ENCODE measurements at places on chromosomes 1 and 21.

GRCh38 chr1:157965584-157965983 lies 27.9 kb upstream of the KIRREL1 start:
- DNase-seq = no peak

GRCh38 chr1:51768971-51769588 lies 109.4 kb downstream of the NRDC start:
- DNase-seq = peak; percentile 15

DNA sequence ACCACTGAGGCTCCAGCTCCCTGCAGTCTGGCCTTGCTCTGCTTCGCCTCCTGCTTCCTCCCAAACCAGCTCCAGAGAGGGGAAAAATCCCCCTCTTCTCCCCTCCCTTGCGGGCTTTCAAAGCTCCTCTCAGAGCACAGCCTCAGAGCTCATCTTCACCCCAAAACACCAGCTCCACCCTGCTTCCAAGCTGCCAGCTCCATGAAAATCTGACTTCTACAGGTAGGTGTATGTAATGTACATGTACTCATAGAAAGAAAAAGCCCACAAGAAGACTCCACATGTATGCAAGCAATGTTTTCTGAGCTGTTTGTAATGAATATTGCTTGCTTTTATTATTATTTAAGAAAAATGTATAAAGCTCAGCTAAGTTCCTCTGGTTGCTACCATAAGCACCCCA lies 8.4 kb downstream of the SLC41A1 start:
- no peak for DNase-seq

DNA sequence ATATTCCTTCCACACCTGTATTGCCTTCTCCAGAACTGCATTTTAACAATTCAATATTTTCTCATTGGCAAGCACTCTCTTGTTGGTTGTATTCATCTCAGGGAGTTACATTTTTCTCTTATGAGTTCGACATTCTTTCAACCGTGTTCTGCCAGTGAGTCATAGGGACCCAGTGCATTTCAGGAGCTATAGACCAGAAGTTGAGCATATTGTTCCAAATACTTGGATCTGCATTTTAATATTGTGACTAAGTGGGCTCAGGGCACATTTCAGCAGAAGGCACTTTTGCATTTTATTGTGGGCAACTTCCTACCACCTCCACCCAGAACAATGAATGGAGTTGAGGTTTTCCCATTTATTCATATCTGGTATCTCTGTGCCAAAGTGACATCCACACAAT lies 132.8 kb downstream of the TNFSF18 start:
- no peak for DNase-seq

DNA sequence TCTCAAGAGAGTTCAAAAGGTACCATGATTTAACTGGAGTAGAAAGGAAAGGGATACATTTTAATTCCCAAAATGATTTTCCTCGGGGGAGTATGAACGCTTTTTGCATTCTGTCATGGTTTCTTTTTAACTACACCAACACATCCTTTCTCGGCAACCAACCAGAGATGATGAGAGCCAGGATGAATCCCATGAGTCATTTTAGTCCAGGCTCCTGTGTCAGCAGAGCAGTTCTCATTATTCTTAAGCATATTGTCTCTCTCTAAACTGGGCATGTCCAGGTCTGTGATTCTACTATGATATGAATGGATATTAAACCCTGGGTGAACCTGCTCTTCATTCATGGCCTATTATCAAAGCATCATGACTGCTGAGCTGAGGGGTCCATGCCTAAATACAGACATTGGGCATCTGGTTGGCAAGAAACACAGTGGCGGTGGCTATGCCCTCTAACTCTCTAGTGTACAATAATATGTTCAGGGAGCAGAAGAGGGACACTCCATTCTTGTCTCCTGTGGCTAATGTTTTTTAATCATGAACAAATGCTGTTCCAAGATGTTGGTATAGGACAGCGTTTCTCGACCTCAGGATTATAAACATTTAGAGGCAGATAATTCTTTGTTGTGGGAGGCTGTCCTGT lies 124.3 kb upstream of the ESRRG start:
- no peak for DNase-seq

- DNase-seq = no peak
Measured at GRCh38 chr1:194052514-194053338, 866.3 kb upstream of the B3GALT2 start.

GRCh38 chr1:8089535-8090228 lies 63.6 kb upstream of the ERRFI1 start:
- DNase-seq = no peak

DNA sequence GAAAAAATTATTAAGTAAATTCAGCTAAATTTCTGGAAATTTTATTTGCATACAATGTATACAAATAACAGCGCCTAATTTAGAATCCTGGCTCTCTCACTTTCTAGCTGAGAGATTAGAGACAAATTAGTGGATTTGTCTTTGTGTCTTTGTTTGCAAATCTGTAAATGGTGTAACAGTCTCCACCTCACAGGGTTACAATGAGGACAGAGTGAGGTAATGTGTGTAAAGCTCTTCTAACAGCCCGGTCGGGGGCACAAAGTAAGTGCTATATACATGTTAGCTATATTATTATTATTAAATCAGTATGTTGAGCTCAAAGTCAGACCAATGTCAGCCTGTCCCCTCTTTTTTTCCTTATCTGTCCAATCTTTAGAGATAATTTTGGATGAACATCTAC lies 5.0 kb upstream of the ADAMTSL4 start:
- peak; percentile 76 for DNase-seq

DNA sequence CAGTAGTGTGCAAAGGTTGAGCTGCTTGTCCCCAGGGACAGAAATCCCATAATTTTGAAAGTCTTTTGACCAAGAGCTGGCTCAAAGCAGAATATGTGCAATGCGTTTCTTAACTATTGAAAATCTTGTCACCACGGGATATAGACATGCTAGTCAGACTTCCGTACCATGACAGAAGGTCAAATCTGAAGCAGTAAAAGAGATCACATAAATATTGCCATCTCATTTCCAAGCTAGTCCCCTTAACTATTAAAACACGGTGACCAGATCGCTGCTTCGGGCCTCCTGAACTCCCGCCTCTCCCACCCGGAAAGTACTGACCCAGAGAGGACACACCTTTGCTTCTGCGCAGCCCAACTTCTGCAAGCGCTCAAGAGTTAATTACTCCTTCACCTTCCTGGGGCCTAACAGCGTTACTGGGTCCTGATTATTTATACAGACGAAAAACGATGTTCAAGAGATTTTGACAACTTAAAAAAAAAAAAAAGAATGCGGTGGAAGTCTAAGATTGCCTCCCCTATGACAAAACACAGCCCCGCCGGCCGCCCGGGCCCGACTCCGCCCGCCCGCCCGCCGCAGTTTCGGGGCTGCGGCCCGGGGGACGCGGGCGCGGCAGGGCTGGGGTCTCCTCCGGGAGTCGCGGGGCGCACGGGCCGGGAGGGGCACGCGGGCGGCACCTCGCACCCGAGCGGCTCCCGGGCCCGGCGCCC lies 692 bp downstream of the SORT1 start:
- no peak for DNase-seq

- DNase-seq = peak; percentile 39
Measured at GRCh38 chr1:95117207-95118066, at the start of gene TLCD4. TLCD4 (plus strand) TSS chr1:95117355; CDS start chr1:95143902, 26,547 bp downstream.

DNA sequence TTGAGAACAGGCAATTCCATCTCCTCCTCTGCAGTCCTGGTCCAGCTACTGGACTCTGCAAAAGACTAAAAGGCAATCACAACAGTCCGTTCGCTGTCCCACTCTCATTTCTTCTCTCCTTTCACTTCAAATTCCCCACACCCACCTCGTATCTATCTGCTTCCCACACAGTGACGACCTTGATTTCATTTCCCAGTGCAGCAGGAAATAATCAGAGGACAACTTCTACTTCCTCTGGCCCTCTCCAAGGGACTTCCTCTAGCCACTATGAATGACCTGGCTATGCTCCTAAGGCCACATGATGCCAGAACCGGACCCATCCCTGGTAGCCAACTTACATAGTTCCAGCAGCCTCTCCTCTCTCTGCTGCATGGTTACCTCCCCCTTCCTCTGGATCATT lies 8.0 kb downstream of the NOL9 start:
- DNase-seq = no peak

DNA sequence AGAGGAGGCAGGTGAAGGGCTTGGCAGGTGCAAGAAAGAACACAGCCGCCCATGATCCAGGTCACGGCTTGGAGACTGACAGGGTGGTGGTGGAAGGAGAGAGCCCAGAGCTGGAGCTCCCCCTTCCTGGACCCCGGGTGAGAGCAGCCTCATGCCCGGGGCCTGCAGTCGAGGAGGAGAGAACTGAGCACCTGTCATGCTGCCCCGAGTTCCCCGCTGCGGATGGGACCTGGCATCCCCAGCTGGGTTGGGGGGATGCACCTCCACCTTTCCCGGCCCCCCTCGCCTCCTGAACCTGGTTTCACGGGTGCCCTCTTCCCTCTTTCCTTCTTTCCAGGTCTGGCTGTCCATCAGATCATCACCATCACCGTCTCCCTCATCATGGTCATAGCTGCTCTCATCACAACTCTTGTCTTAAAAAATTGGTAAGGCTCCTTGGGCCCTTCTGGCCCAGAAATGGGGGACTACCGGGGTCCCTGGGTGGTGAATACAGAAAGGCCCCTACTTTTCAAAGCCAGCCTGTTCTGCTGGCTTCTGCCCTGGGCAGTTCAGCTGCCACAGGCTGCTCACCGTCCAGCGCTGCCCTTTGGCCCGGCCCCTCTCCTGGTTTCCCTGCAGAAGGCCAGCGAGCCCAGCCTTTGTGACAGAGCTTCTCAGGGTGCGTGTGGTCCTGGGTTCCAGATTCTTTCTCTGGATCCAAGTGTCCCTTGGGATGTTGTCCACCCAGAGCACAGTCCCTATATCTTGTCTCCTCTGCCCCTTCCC lies 115.3 kb downstream of the AJAP1 start:
- DNase-seq = no peak

Data from NCI-H748 treated with DMSO at 0.1 percent for 48 hours (cell line).